Amygdala (tissue), 56 donors: ENCODE measurements at places on chromosomes 4 and X.

- no peak for DNase-seq
These were observed 83.0 kb upstream of the DCLK2 start for GRCh38 chr4:149995134-149995756.

GRCh38 chrX:6292599-6292998 is 63.9 kb upstream of the NLGN4X start:
- no peak for DNase-seq

DNA sequence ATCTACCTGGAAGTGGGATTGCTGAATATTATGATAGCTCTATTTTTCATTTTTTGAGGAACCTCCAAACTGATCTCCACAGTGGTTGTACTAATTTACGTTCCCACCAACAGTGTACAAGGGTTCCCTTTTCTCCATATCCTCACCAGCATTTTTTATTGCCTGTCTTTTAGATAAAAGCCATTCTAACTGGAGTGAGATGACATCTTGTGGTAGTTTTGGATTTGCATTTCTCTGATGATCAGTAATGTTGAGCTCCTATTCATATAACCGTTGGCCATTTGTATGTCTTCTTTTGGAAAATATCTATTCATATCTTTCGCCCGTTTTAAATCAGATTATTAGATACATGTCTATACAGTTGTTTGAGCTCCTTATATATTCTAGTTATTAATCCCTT is 101.8 kb downstream of the RASGEF1B start:
- DNase-seq: no peak

DNA sequence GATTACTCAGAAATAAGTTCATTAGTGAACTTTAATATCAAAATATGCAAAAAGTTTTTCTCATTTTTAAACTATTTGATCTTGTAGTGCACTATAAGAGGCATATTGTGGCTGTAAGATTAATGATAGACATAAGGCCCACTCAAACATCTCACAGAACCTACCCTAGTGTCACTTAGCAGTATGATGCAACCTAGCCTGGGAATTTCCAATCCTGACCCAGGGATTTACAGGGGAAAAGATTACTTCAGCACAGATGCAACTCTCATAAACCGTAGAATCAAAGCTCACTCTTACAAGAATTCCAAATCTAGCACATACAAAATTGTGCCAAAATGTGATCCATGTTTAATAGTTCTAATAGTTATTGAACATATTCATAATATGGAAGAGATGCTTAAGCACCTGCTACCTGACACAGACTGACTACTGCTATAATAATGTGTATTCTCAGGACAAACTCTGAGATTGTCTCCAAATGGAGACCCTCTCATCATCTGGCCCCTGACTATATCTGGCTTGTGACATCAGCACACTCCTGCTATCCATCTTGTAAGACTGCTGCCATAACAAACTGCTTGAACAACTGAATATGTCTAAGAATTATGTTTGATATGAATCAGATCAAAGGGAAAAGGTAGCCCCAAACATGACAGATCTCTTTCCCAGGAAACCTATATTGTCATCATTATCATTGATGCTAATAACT is 271.9 kb downstream of the PABPC4L start:
- DNase-seq: no peak

DNA sequence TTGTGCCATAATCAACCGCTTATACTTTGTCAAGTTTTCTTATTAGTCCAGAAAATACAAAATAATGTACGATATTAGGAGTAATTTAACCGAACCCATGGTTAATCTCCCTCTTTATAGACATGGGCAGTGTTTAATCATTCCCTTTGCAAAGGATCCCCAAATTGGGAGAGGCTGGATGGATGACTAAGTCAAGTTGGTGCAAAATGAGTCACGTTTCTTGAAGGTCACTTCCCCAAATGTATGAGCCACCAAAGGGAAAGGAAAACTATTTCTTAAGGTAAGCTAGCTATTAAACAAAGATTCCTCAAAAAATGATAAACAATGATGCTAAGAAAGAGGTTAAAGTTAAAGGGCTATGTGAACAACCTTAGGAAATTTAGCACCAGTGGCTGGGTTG is 17.5 kb downstream of the MAML3 start:
- no peak for DNase-seq

DNA sequence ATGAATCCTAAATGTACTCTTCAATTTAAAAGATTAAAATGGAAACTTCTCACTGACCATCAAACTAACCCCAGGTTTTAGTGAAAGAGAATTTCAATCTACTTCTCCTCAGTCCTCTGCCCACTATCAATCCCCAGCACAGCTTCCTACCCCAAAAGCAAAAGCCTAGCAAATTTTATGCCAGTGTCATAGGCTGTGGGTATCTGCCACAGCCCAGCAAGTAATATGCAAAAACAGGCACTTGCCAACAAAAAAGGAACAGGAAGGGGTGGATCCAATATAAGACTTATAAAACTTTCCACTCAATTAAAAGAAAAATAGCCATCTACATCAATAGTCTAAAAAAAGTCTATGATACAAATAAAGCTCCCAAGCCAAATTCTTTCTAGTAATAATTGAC is 22.3 kb downstream of the CAMK2D start:
- DNase-seq: no peak

- peak; percentile 18 for DNase-seq
These were observed 108.8 kb downstream of the HHIP start for GRCh38 chr4:144754562-144755410.
